CD8-positive, alpha-beta memory T cell (primary cell): ENCODE measurements at places on chromosomes 12 and 14. TPM values are rescaled to one million over a fixed set of nuclear protein-coding genes. Genes with fewer than 3 reads are reported as not detected.

DNA sequence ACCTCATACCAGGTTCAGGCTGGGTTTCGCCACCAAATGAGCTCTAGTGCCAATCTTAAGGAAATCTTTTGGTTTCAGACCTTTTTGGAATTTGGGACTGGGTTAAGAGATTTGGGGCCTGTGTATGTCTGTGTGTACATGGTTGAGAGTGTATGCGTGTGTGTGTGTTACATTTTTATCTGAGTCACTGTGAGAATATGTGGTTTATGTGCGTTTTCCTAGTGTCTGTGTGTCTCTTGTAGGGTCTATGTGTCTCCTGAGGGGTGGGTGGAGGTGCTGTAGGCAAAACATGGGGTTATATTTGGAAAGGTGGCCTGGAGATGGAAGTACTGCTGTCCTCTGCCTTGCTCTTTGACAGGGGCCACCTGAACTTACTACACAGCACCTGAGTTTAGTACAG is 17.9 kb downstream of the C12orf43 start:
- DNase-seq, result no peak
- no peaks in the 10 kb centered on the region for H3K27me3 ChIP-seq
- H3K27ac ChIP-seq, result no peak overlapping the region
- H3K4me3 ChIP-seq, result no peak overlapping the region
- H3K36me3 ChIP-seq, result no peaks in the 10 kb centered on the region

- no peak for DNase-seq
- no peaks in the 10 kb centered on the region for H3K36me3 ChIP-seq
- H3K27ac ChIP-seq, result no peak overlapping the region
Measured at GRCh38 chr12:76299536-76300296, 48.5 kb downstream of the BBS10 start.

- no peak overlapping the region for H3K4me3 ChIP-seq
- no peak overlapping the region for H3K27ac ChIP-seq
- DNase-seq, result no peak
- H3K4me1 ChIP-seq, result no peaks in the 10 kb centered on the region
- no peaks in the 10 kb centered on the region for H3K36me3 ChIP-seq
Measured at GRCh38 chr14:30193845-30194501, 266.3 kb upstream of the PRKD1 start.

HELB gene
- total RNA-seq, result 14.2 TPM

GRCh38 chr12:110635055-110635454 is 21.1 kb downstream of the TCTN1 start:
- no peak for DNase-seq
- no peaks in the 10 kb centered on the region for H3K36me3 ChIP-seq

DNA sequence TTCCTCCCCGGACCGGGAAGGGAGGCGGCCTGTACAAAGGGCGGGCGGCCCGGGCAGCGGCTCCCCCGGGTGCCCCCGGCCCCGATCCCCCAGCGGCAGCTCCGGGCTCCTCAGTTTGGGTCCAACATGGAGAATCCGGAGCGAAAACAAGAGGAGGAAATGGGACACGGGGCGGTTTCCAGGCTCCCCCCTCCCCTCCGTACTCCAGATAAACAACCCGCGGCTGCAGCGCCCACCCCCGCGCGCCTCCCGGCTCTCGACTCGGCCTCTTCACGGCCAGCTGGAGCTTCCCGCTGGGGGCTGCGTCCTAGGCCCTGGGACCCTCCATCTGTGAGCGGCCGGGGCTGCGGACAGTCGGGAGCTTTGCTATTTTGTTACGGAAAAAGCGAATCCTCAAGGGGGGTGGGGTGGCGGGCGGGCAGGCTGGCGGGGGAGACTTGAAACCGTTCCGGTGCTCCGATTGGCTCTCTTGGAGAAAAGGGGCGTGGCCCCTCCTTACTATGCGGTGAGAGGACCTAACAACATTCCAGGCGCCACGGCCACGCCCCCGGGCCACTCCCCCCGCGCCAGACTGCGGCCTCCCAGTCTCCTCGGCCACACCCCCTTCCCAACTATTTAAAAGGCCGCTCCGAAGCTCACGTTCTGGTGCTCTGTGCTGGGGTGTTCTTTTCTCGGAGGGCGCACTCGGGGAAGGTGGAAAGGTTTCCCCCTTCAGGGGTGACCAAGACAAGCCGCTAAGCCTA is at the start of gene CTDSP2:
TSS of gene CTDSP2 (minus strand) at position 153 of the 743 bp plus-strand sequence. CDS start 294 bp downstream, outside the sequence.
- no peaks in the 10 kb centered on the region for H3K36me3 ChIP-seq
- DNase-seq, result peak; percentile 91
- H3K4me3 ChIP-seq, result peak within 1 kb of the TSS; percentile 87
- H3K27me3 ChIP-seq, result no peaks in the 10 kb centered on the region
